HFF-Myc (cell line): ENCODE measurements at places on chromosomes 12 and 14.
A peak's percentile ranks its signal among the peaks of the same experiment; 100 is the strongest.

DNA sequence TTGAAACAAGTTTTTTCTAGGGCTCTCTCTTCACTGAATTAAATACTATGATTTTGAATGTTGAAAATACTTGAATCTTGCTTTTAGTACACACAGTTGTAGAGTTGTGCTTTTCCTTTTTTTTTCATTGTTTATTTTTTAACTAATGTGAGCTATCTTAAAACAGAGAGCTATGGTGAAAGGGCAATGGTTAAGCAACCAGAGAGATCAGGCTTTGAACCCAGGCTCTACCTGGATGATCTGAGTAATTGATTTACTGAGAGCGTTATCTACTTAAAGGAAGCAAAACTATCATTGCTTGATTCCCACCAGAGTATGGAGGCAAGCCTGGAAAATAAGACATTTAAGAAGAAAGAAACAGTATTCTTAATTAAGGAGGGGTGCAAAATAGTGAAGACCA is 138.6 kb downstream of the DUSP6 start:
- no peak for DNase-seq

DNA sequence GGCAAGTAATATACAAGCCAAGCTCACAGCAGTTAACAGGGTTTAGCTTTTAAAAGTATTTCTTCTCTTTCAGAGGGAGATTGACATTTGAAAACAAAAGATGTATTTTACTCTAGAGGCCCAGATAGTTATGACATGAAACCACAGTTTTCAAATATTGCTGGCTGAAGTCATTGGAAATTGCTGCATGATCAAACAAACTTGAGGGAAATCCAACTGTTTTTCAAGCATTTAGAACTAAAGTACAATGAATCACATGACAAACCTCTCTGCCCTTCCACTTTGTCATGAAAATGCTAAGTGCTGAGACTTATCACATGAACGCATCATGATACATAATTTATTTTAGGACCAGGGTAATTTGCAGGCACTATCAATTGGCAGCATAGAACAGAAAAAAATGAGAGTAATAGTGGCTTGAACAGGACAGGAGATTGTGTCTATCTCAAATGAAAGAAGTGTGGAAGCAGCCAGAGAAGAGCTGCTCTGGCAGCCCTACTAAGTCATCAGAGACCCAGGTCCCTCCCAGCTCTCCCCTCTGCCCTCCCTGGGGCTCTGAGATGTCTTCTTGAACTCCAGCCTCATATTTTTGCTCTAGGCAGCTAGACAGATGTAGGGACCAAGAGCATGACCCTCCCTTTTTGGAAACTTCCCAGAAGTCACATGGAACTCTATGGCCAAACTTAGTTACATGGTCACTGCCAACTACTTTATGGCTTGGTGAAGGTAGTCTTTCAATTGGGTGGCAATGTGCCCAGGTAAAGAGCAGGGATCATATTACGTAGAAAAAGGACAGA is 90.1 kb upstream of the PELI2 start:
- no peak for DNase-seq

DNA sequence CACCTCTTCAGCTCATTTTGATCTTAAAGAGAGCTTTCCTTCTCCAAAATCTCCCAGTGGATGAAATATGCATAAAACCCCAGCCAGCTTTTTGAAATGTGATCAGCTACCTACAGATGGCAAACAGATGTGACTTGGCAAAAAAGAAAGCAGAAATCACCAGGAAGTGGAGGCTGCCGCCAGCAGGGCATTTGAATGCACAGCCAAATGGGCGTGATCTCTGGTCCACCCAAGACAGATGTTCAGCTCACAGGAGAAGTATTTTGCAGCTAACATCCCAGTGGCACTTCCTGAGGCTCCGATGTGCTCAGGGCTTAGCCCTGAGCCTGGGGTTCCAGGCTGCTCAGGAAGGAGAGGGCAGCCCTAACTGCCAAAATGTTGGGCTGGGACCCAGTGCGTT is 78.3 kb downstream of the LGMN start:
- peak; percentile 97 for DNase-seq

DNA sequence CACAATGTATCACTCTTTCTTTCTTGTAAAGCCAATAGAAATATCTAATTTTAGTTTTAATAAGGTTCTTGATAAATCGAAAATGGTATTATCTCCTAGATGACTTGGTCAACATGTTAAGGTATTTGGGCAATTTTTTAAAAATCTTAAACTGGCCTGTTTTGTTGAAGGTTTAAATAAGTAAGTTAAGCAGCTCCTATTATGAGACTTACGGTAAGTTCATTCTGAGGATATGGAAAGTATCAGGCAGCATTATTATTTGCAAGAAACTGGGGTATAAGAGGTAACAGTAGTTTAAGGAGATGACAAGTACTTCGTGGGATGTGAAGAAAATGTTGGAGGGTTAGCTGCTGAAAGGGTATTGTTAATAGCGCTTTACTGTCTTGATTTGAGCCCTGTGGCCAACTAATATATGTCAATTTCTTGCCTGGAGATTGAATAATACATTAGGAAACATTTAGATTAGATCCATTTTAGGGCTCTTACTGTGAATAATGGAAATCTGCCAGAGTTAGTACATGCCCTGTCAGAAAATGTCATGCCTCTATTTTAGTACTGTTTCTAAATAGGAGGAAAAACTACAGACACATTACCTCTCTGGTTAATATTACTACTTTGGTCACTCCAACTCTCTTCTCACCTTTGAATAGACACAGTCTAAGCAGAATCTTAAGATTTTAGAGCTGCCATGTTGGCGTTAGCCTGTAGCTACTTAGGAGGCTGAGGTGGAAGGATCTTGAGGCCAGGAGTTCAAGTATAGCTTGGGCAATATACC is 5.0 kb downstream of the STRAP start:
- DNase-seq: no peak

DNA sequence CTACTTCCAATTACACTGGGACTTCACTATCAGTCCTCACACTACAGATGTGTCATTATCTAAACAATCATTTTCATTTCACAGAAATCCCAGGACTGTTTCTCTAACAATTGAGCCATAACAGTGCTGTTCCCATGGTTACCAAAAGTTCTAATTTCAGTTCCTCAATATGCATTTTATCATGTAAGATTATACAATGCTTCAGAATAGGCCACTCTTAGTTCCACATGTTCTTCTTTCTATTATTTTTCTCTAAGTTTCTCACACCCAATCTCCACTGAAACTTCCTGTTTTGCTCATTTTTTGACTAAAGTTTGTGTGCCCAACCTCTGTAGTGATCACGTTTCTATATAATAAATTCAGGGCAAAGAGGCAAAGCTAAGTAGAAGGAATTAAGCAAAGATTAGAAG is 185.8 kb downstream of the DUSP6 start:
- DNase-seq: no peak

- no peak for DNase-seq
Measured at GRCh38 chr12:48045061-48045846, 41.0 kb upstream of the COL2A1 start.

GRCh38 chr14:70753518-70753953 is 55.8 kb downstream of the MAP3K9 start:
- DNase-seq: no peak

- DNase-seq: no peak
Measured at GRCh38 chr12:128637642-128638606, 185.8 kb downstream of the SLC15A4 start.

DNA sequence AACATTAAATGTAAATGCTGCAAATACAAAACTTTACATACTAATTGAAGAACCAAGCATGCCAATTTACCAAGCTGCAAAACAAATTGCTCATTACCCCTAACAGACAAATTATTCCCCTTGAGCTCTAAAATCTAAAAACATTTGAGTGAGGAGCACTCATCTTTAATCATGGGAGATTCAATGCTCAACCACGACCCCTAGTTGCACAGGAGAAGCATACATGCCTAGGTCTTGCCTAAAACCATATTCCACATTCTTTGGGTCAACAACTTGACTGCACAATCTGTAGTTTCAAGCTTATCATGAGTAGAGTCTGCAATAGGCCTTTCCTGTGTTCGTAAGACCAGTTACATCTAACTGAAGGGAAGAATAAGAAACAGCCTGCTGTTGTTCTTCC is 69.7 kb downstream of the MGAT4C start:
- DNase-seq: no peak

DNA sequence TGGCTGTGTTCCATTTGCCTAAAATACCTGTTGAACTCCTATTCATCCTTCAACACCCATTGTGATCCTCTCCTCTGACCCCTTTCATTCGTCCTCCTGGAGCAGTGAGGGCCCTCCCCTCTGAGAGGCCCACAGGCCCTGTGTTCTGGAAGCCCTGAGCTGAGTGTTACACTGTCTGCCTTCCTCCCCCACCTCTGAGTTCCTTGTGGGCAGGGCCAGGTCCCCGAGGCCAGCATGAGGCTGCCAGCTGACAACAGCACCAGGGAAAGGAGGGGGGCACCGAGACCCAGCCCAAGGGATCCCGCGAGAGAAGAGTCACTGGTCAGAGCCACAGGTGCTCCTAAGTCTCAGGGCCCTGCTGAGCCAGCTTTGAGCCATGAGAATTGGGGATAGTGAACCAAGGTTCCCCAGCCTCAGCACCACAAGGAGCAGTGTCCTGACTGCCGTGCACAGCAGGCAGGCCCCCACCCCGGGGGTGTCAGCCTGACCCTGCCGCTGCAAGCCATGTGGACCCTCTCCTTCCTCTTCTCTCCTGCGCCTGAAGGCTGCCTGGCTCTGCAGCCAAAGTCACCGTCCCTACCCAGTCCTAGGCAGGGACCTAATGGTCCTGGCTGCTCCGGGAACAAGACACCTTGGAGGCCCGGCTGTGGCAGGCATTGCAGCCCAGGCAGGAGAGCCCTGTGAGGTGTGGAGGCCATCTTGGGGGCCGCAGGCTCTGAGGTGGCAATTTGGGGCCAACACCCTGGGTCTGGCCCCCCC is 52.5 kb downstream of the BEGAIN start:
- no peak for DNase-seq

DNA sequence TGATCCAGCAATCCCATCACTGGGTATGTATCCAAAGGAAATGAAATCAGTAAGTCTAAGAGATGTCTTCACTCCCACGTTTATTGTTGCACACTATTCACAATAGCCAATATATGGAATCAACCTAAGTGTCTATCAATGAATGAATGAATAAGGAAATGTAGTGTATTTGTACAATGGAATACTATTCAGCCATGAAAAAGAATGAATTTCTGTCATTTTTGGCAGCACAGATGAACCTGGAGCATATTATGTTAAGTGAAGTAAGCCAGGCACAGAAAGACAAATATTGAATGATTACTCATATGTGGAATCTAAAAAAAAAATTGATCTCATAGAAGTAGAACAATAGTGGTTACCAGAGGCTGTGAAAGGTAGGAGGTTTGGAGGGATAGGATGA is 30.6 kb upstream of the RFX4 start:
- DNase-seq: no peak

- DNase-seq: no peak
Measured at GRCh38 chr14:91744068-91744480, 12.2 kb upstream of the CATSPERB start.

DNA sequence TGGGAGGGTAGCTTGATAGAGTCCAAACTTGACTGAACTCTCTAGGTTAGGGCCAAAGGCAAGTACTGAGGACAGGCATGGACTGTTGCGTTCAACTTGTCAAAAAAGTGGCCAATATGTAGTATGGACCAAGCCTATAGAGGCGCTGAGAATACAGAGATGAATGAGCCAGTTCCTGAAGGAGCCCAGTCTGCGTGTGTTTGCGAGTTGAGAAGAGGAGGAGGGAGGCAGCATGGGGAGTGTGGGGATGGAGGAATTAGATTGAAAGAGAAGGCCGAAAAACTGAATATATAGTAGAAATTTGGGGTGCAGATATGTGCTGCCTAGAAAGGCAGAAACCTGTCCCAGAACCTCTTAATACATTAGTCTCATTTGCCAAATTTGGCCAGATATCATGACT is 412.4 kb downstream of the PCNX1 start:
- no peak for DNase-seq

GRCh38 chr12:31491841-31492598 is 98.9 kb downstream of the DENND5B start:
- DNase-seq: peak; percentile 84

- no peak for DNase-seq
Measured at GRCh38 chr12:41189395-41190251, 1.5 kb downstream of the PDZRN4 start.

DNA sequence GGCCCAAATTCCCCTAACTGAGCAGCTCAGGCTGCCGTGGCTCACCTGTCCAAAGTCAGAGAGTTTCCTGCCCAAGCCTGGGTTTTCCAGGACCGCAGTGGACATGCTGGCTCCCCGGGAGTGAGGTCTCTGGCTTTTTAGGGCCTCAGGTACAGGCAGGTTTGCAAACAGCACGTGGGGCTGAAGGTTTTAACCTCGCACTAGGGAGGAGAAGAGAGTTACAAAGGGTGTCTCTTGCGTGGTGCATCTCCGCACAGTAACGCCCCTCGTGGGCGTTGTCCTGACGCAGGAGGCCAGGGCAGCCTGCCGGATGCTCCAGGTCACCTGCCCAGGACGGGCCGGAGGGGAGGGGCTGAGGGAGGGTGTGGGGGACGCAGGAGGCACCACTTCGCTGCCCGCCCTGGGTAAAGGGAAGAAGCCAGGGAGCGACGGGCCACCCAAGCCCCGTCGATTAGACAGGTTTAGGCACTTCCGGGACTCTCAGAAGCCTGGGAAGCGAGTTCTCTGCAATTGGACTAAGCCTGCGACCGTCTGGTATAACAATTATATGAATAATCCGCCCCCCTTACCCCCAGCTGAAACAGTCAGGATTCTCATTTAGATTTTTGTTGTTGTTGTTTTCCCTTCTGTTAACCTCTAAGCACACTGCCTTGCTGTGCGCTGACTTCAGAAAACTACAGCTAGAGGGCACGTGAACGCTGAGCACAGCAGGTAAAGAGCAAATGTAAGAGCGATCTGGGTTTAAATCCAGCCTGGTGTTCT is at the start of gene PAH:
TSS of gene PAH (minus strand) at position 219 of the 762 bp plus-strand sequence. CDS start at position 105, 114 bp downstream.
- no peak for DNase-seq

GRCh38 chr14:26974965-26975364 is 377.1 kb upstream of the NOVA1 start:
- DNase-seq: no peak

GRCh38 chr12:4117386-4118016 is 156.1 kb upstream of the CCND2 start:
- no peak for DNase-seq

GRCh38 chr12:46558677-46559076 is 186.1 kb upstream of the SLC38A2 start:
- DNase-seq: no peak

- DNase-seq: peak; percentile 10
Measured at GRCh38 chr14:94485944-94486841, 10.2 kb upstream of the SERPINA9 start.

DNA sequence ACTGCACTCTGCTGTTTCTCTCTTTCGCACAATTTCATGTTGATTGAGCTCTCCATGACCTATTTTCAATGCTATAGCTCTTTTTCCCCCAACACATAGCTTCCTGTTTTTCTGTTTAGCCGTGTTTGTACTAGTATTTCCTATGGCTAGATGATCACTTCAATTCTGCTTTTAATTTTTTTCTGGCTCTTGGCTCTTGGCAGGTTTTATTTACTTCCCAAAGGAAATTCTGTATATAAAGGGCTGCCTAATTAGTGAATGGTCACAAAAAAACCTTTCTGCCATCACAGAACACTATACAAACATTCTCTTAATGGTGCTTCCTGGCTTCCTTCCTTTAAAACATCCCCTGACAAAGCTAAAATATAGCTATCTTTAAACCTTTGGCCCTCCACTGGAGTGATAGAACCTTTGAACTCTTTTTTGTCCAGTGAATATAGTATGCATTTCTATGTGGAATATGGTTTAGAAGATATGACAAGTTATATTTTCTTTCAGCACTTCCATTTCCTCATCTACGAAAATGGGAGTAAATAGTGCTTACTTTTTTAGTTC is 88.2 kb downstream of the RASSF9 start:
- DNase-seq: no peak
